Fibroblast of skin of left biceps (primary cell): ENCODE measurements at places on chromosomes 7 and 10.

DNA sequence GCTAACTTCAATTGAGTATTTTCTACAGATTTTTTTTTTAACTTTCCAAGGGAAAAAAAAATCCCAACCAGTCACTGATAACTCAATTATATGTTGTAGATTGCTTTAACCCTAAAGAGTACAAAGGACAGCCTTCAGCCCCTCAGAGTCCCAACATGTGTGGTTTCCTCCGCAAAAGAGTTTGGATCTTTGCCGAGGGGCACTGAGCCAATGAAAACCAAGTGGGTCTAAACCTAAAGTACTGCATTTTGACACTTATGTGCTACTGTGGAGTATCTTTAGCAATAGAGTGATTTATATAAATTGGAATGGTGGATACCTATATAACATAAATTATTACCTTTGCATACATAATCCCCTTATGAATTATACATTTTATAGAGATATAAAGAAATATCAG, 91.5 kb downstream of the SEMA3D start:
- DNase-seq, result no peak

GRCh38 chr7:30906014-30906413, 5.6 kb upstream of the AQP1 start:
- DNase-seq, result no peak

DNA sequence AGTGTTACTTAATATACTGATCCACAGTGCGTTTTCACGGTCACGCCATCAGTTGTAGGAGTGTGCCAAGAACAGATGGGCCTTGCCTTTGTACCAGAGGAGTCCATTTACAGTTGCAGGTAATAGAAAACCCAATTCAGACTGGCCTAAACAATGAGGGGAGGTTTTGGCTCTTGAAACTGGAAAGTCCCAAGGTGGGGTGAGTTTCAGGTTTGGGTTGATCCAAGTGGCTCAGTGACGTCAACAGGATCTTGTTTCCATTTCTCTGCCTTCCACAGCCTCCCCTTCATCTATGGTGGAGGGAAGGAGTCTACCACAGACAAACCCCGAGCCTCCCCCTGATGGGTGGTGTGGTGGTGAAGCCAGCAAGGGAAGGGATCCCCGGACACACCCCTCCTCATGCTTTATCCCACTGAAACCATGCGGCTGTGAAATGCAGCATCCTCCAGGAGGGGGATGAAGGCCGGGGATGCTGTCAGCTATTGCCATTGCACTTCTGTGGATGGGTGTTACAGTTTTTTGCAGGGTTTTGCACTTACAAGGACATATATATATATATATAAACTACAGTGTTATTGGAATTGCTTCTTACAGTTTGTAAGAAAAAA, 14.8 kb upstream of the SH2D4B start:
- no peak for DNase-seq

GRCh38 chr7:147756300-147756699, 834.3 kb upstream of the C7orf33 start:
- no peak for DNase-seq

DNA sequence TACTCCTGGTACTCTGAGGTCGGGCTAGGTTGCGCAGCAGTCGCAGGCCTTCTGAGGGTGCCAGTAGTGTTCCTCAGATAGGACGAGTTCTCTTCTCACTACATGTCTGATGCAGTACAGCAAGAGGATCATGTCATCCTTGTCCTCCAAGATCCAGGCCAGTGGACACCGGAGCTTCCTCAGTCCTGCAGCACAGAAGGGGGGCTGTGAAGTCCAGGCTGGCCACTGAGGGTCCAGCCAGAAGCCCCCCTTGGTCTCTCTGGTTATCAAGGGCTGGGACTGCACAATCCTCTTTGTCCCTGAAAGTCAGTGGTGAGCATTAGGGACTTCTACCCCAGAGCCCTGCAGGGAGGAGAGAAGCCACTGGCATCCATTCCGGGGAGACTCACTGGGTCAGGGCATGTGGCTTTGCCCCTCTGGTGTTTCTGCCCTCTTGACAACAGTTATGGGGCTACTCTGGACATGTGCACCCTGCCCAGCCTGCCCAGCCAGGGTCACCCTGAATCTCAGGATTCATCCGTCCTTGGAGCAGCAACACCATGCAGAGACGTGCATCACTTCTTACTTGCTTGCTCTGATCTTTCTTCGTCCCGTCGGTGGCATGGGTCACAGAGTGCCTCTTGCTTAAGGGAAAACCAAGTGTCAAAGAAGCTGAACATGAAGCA, 125.7 kb downstream of the ADCY1 start:
- no peak for DNase-seq

GRCh38 chr7:116984917-116985316, 31.6 kb downstream of the ST7 start:
- DNase-seq, result no peak

DNA sequence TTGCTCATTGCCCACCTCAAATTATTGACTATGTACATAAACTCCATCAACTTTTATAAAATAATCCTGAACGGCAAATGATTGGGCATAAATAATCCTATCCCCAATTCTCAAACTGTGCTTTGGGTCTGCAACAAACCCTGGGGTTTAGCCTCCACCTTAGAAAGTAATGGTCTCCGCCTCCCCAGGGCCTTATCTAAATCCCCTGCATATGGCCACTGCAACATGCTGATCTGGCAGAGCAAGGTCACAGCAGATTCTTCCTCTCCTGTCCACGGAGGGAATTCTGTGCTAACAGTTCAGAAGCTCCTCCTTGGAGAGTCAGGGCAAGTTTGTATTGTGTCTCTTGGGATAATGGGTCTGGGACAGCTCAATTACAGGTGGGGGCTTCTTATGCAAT, 18.4 kb downstream of the FXYD4 start:
- DNase-seq, result no peak

DNA sequence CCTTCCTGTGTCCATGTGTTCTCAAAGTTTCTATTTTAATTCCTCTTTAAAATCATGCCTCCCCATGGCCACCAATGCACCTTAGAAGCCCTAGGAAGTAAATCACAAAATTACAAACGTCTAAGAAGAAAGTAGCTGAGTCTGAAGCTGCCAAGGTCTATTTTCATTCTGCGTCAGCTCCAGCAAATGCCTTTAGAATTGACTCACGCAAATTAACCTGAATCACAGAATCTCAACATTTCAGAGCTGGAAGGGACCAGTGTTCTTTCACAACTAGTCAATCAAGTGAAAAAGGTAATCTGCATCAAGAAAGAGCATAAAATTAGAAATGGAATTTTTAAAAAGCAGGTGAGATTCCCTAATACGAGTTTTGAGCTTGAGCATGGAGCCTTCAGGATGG, 1017.6 kb downstream of the SORCS3 start:
- no peak for DNase-seq

DNA sequence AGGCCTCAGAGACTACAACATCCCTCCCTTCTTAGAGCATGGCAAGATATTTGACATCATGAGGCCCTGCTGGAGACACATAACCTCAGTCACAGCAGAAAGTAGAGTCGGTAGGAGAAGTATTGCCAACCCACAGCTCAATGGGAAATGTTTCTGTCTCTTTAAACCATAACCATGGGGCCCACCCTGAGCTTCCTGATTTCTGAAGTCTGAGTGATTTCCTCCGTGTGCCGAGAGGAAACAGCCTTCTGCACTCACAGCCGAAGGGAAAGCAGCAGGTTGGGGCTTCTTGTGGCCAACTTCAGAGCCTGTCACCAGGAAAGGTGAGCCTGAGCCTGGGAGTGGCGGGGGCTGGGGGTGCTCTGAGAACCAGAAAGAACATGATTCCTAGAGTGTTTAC, at the start of gene GIMAP1:
Gene GIMAP1 (plus strand): TSS at position 246 of the 400 bp plus-strand sequence. CDS start 2,435 bp downstream, outside the sequence.
- no peak for DNase-seq

- peak; percentile 17 for DNase-seq
Measured at GRCh38 chr10:88819290-88819689, 16.8 kb downstream of the LIPM start.

- DNase-seq, result no peak
Measured at GRCh38 chr7:12731775-12732174, 44.3 kb downstream of the ARL4A start.

GRCh38 chr10:11093771-11094736, 76.4 kb downstream of the CELF2 start:
- DNase-seq, result no peak

GRCh38 chr10:23358357-23358756, 13.8 kb upstream of the C10orf67 start:
- DNase-seq, result no peak

- no peak for DNase-seq
Measured at GRCh38 chr7:100219271-100219737, 445 bp upstream of the PVRIG start.

- no peak for DNase-seq
Measured at GRCh38 chr7:139317939-139318505, 23.1 kb upstream of the FMC1 start.
